Activated T-helper 2 cell treated with anti-CD3 and anti-CD28 coated beads, Interferon-gamma antibody, Interleukin-2, Interleukin-4, amounts not matched to agents 10 μg/mL and 5 μg/mL and 100 μg/mL, durations not matched to agents 14 hours and 24 hours and 36 hours (primary cell): ENCODE measurements at places on chromosomes 6 and 20. TPM values are rescaled to one million over a fixed set of nuclear protein-coding genes. Genes with fewer than 3 reads are reported as not detected.
A peak's percentile ranks its signal among the peaks of the same experiment; 100 is the strongest.

MYCT1 gene
- not detected in 2 replicates for total RNA-seq

MYBL2 gene
- total RNA-seq: 85.4 and 88.6 TPM in 2 replicates

WFDC2 gene
- total RNA-seq: not detected in 2 replicates

MOG gene
- total RNA-seq: not detected in 2 replicates

MAP7 gene
- total RNA-seq: 0.94 and 1.2 TPM in 2 replicates

KCNQ2 gene
- not detected in 2 replicates for total RNA-seq

LPIN3 gene
- 1.2 and 1.6 TPM in 2 replicates for total RNA-seq

- peaks cover 13% of the 10 kb centered on the region for H3K4me1 ChIP-seq
- H3K4me3 ChIP-seq: peak overlapping the region; percentile 87
- H3K27me3 ChIP-seq: no peaks in the 10 kb centered on the region
- H3K36me3 ChIP-seq: peaks cover 6% of the 10 kb centered on the region
- DNase-seq: no peak
These were observed 838 bp downstream of the AHCY start for GRCh38 chr20:34302312-34302722.

GRCh38 chr20:32523613-32524213, 61.4 kb downstream of the NOL4L start:
- H3K27me3 ChIP-seq: no peaks in the 10 kb centered on the region
- no peak for DNase-seq
- H3K4me1 ChIP-seq: peaks cover 38% of the 10 kb centered on the region
- peaks cover 25% of the 10 kb centered on the region for H3K36me3 ChIP-seq
- no peak overlapping the region for H3K4me3 ChIP-seq
- peak overlapping the region; percentile 7 for H3K27ac ChIP-seq

DNA sequence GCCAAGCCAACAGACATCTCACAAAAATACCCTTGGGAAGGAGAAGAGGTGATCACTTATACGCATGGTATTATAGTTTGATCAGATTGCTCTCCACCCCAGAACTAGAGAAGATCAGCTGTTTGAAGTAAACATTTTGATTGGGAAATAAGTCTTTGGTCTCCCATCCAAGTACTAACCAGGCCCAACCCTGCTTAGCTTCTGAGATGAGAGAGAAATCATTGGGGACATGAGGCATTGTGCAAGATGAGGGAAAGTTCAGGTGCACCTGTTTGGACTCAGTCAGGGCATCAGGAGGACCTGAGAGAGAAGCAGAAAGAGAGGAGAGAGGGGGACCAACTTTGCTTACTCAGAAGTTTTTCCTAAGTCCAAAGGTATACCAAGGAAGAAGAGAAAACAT, 11.4 kb downstream of the RIPK1 start:
- no peak overlapping the region for H3K27ac ChIP-seq
- H3K36me3 ChIP-seq: peaks cover 67% of the 10 kb centered on the region
- peaks cover 24% of the 10 kb centered on the region for H3K4me1 ChIP-seq
- no peak for DNase-seq
- H3K4me3 ChIP-seq: no peak overlapping the region

DNA sequence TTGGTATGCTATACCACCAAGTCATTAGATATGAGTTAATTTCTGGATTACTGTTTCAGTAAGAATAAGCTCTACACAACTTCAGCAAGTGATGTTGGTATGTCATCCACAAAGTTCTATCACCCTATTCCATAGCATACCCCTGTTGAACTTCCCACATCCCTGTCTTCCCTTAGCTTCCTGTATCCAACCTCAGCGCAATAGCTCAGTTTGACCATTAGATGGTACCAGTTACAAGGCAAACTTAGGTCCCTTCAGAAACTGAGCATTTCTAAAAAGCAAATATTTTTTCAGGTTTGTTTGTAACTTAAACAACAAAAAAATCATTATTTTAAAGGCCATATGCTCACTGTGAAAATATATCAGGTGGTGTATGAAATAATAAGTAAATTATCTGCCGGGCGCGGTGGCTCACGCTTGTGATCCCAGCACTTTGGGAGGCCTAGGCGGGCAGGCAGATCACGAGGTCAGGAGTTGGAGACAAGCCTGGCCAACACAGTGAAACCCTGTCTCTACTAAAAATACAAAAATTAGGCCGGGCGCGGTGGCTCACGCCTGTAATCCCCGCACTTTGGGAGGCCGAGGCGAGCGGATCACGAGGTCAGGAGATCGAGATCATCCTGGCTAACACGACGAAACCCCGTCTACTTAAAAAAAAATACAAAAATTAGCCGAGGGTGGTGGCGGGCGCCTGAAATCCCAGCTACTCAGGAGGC, 8.8 kb upstream of the MOG start:
- H3K36me3 ChIP-seq: no peaks in the 10 kb centered on the region
- no peak for DNase-seq
- H3K4me1 ChIP-seq: peaks cover 7% of the 10 kb centered on the region
- H3K27me3 ChIP-seq: no peaks in the 10 kb centered on the region

GRCh38 chr6:12363651-12364381, 73.7 kb downstream of the EDN1 start:
- H3K27me3 ChIP-seq: peaks cover 2% of the 10 kb centered on the region
- no peak for DNase-seq
- H3K4me1 ChIP-seq: no peaks in the 10 kb centered on the region

GRCh38 chr6:110949679-110950285, 8.7 kb upstream of the GTF3C6 start:
- no peak for DNase-seq
- H3K4me1 ChIP-seq: peaks cover 12% of the 10 kb centered on the region
- no peaks in the 10 kb centered on the region for H3K36me3 ChIP-seq
- no peak overlapping the region for H3K27ac ChIP-seq
- no peak overlapping the region for H3K4me3 ChIP-seq

GRCh38 chr6:41425511-41425910, 90.1 kb downstream of the NCR2 start:
- H3K27me3 ChIP-seq: peaks cover 31% of the 10 kb centered on the region
- H3K4me1 ChIP-seq: peaks cover 7% of the 10 kb centered on the region
- no peak overlapping the region for H3K4me3 ChIP-seq
- DNase-seq: no peak
- H3K36me3 ChIP-seq: no peaks in the 10 kb centered on the region

GRCh38 chr6:132892929-132893771, 78.8 kb downstream of the RPS12 start:
- no peak for DNase-seq
- no peak overlapping the region for H3K27ac ChIP-seq
- no peaks in the 10 kb centered on the region for H3K4me1 ChIP-seq
- no peaks in the 10 kb centered on the region for H3K36me3 ChIP-seq
- H3K4me3 ChIP-seq: no peak overlapping the region

DNA sequence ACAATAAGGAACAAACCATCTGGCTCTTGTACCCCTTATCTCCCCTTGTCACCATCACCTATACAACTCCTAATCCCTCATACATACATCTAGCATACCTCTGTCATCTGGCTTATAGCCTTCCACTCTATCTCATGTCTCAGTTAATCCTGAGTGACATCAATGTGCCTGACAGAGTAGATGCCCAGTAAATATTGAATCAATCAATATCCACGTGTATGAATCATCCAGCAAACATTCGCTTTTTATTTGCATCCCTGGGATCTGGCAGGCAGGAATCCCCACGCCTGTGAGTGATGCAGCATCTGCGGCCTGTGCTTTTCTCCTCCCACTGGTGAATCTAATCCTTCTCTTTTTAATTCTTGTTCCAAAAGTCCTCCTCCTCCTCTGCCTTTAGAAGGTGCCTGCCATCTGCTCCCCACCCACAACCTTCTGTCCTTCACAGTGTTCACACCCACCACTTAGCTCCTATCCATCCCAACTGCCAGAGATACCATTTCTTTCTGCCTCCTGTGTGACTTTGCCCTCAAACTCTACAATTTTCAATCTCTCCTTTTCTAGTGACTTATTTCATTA, 37.6 kb downstream of the ZNF391 start:
- H3K4me1 ChIP-seq: no peaks in the 10 kb centered on the region
- H3K4me3 ChIP-seq: no peak overlapping the region
- no peak overlapping the region for H3K27ac ChIP-seq
- DNase-seq: no peak
- no peaks in the 10 kb centered on the region for H3K27me3 ChIP-seq

DNA sequence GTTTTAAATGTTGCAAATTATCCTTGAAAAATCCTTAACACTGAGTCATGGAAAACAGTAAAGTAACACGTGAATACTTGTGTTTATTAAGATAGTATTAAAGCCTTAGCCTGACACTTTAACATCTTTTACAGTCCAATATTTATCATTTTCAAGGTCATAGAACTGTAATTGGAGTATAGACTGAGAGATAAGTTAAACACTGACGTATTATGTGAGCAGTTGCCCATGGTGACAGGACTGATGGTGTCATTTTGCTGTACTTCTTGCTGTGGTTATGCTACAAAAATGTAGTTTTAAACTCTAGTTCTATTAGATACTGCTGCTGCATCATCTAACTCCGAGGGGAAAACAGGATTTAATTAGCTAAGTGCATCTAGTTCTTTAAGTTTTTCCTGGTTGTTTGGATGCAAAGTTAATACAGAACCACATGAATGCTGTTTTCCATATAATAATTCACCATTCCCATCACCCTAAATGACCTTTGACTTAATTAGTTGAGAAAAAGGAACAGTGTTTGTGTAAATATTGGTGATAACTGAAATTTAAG, 37.8 kb downstream of the SLC2A12 start:
- no peaks in the 10 kb centered on the region for H3K36me3 ChIP-seq
- no peak overlapping the region for H3K27ac ChIP-seq
- peaks cover 12% of the 10 kb centered on the region for H3K27me3 ChIP-seq
- no peak overlapping the region for H3K4me3 ChIP-seq

DNA sequence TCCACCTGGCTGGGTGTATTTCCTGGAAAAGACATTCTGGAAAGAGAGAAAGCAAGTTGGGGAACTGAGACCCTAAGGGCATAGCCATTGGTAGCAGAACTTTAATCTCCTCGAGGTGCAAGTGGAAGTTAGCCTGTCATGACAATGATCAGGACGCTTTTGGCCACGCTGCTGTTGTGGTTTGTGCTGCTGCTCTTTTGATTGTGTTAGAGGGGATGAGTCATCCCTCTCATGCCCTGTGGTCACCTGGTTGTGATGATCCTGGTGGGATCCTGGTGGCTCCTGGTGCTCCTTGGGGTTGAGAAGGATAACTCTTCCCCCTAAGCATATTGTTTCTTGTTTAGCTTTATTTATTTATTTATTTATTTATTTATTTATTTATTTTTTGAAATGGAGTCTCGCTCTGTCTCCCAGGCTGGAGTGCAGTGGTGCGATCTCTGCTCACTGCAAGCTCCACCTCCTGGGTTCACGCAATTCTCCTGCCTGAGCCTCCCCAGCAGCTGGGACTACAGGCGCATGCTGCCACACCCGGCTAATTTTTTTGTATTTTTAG, 350.3 kb downstream of the KIF16B start:
- no peaks in the 10 kb centered on the region for H3K27me3 ChIP-seq
- no peak overlapping the region for H3K4me3 ChIP-seq
- no peak overlapping the region for H3K27ac ChIP-seq
- H3K36me3 ChIP-seq: no peaks in the 10 kb centered on the region
- DNase-seq: no peak

- peaks cover 43% of the 10 kb centered on the region for H3K4me1 ChIP-seq
- no peak for DNase-seq
These were observed 663 bp downstream of the LST1 start for GRCh38 chr6:31586599-31587281.

- H3K36me3 ChIP-seq: peaks cover 47% of the 10 kb centered on the region
- DNase-seq: no peak
- H3K27ac ChIP-seq: peak overlapping the region; percentile 94
- no peaks in the 10 kb centered on the region for H3K27me3 ChIP-seq
- peaks cover 84% of the 10 kb centered on the region for H3K4me1 ChIP-seq
These were observed 14.5 kb upstream of the SIRPG start for GRCh38 chr20:1671891-1672669.

DNA sequence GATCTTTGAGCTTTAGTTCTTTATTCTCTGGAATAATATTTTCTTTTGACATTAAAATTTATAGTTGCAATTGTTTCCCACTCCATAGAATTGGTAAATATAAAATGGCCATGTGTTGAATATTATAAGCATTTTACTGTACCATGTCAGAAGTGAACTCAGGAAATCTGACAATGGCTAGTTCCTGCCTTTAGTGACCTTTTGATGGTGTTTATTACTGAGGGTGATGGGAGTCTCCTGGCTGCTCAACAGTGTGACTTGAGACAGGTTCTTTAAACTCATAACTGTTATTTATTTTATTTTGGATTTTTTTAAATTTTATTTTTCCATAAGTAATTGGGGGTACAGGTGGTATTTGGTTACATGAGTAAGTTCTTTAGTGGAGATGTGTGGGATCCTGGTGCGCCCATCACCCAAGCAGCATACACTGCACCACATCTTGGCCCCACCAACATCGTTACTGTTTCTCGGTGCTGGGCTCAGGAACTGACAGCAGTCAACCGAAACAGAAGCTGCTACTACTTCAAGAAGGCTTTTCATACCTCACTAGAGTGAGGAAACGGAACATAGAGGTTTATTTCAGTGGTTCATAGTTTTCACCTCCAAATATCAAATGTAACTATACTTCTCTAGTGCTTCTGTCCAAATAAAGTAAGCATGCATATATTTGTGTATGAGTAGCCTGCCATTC, 90.4 kb downstream of the PLEKHG1 start:
- no peaks in the 10 kb centered on the region for H3K36me3 ChIP-seq
- no peak overlapping the region for H3K27ac ChIP-seq
- peaks cover 1% of the 10 kb centered on the region for H3K27me3 ChIP-seq
- DNase-seq: no peak
- H3K4me3 ChIP-seq: no peak overlapping the region
- no peaks in the 10 kb centered on the region for H3K4me1 ChIP-seq

GRCh38 chr20:63428906-63429575, 43.4 kb downstream of the KCNQ2 start:
- peaks cover 1% of the 10 kb centered on the region for H3K27me3 ChIP-seq
- no peak overlapping the region for H3K27ac ChIP-seq
- no peaks in the 10 kb centered on the region for H3K36me3 ChIP-seq
- H3K4me3 ChIP-seq: no peak overlapping the region

GRCh38 chr6:154223296-154223695, 133.3 kb downstream of the IPCEF1 start:
- no peak for DNase-seq
- H3K27ac ChIP-seq: no peak overlapping the region
- H3K4me1 ChIP-seq: peaks cover 16% of the 10 kb centered on the region
- H3K36me3 ChIP-seq: peaks cover 6% of the 10 kb centered on the region
- H3K4me3 ChIP-seq: no peak overlapping the region
- peaks cover 10% of the 10 kb centered on the region for H3K27me3 ChIP-seq

DNA sequence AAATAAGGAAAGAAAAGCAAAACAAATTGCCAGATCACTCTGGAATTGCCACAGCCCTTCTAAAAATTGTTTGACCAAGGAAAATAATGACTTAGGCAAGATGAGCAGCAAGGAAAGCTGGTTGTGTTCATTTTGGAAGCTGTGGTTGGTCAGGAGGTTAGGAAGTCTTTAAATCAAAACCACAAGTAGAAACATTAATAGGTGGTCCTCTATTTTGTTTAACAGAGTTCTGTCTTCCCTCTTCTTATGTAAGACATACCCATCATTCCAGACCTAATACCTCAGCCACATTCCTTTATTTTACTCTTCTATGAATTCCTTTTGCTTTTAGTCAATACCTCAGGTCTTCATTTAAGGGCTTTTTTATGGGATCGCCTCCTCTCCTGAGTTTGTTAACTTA, 422.2 kb upstream of the PLCB4 start:
- H3K4me3 ChIP-seq: no peak overlapping the region
- H3K27me3 ChIP-seq: no peaks in the 10 kb centered on the region
- no peak overlapping the region for H3K27ac ChIP-seq
